Stomach (tissue), 19 donors: ENCODE measurements at places on chromosomes 11 and 22. TPM values are rescaled to one million over a fixed set of nuclear protein-coding genes. Genes with fewer than 3 reads are reported as not detected.

The OR52H1 gene
- 1.3 TPM for total RNA-seq

The OR5B2 gene
- not detected for total RNA-seq

The DBX1 gene
- not detected for total RNA-seq

The DGCR6 gene
- total RNA-seq = 0.89 TPM

The SLC5A1 gene
- 13.8 TPM for total RNA-seq

The CHKB gene
- total RNA-seq = 31.9 TPM

The PARVA gene
- 69.8 TPM for total RNA-seq

The PDHX gene
- 45.9 TPM for total RNA-seq

The HINFP gene
- 37.9 TPM for total RNA-seq

The TIMP3 gene
- 111 TPM for total RNA-seq

The FGF4 gene
- total RNA-seq = not detected

- DNase-seq = no peak
These were observed 7.6 kb upstream of the AMPD3 start for GRCh38 chr11:10447445-10447844.

DNA sequence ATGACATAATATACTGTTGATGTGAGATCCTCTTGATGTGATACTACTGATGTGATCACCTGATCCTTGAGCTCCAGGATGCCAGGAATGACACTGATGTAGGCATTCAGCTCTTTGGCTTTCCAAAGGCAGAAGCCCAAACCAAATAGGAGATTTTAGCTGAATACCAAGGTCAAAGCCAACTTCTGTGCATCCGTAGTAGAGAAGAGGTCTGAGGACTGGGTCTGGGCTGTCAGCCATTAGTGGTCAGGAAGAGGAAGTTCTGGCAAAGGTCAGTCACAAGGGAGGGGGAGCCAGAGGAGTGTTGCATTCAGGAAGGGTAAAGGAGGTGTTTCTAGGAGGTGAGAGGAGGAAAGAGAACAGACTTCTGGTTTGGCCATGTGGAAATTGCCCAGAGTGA is 53.4 kb upstream of the PARVG start:
- no peak for DNase-seq

GRCh38 chr11:1921574-1922141 is 2.2 kb downstream of the TNNT3 start:
- DNase-seq = no peak

DNA sequence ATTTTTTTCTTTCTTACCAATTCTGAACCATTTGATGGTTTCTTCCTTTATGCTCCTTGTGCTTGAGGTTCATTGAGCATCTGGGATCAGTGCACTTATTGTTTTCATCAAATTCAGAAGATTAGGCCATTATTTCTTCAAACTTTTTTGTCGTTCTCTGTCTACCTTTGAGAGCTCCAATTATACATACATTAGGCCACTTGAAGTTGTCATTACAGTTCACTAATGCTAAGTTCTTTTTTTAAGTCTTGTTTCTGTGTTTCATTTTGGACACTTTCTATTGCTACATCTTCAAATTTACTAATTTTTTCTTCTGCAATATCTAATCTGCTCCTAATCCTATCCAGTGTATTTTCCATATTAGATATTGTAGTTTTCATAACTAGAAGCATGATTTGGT is 40.8 kb downstream of the CDPF1 start:
- DNase-seq = no peak

DNA sequence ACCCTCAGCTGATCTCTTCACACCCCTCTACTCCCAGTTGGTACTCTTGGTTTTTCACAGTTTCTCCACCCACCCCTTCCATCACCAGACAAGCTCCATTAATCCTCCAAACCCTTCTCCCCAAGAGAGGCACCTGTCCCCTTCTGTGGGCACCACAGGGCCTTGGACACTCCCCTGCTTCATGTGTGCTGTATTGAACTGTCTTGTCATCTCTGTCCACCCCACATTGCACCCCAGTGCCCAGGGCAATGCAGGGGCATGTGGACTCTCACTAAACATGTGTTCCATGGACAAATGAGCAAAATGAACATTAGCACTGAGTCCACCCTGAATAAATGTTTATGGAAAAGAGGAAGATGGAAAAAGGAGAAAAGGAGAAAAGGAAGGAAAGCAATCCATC is 181.4 kb downstream of the BCR start:
- DNase-seq = no peak

DNA sequence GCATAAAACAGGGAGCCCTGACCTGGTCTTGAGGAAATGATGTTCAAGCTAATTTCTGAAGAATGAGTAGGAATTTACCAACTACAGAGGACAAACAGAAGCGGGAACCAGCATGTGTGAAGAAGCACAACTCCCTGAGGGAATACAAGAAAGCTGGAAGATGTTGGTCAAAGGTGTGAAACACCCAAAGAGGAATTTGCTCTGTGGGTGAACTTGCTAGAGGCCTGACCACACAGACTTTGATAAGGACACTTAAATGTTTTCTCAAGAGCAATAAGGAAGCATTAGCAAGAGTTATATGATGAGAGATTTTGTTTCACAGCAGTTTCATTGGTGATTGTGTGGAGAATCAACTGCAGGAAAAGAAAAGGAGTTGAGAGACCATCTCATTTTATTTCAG is 17.6 kb downstream of the SLC5A12 start:
- no peak for DNase-seq

DNA sequence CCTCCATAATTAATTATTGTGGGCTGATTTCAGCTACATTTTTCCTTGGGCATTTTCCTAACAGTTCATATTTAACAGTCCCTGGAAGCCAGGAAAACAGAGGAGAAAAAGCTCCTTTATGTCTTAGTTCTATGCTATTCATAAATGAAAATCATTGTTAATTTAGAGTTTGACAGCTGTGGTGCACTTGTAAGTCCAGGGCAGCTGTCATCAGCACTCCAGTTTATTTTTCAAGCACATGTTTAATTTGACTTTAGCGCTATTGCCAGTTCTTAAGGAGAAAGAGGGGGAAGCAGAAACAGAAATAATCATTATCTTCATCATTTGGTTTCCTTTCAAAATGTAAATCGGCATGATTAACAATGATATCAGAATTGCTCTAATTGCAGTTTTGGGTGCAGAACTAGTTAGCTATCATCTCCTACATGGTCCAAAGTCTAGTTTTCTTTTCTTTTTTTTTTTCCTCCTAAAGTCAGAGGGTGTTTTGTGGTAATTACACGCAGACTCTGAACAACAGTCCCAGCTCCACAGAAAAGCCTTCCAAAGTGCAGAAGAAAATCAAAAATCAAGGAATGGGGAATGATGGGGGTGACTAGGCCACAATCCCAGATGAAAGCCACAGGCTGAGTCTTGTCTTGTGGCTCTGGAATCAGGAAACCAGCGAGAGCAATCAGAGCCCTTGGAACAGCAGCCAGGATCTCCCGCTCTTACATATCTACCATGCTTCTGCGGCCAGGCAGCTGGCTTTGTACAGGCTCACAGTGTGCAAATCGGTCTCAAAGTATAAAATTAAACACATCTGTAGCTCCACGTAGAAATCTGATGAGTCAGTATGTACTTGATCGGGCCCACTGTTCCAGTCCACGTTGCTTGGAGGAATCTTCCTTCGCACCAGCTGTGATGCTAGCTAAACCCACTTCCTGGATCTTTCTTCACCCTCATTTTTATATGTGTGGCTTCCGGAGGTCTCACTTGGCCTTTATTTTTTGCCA is 91.9 kb downstream of the SPON1 start:
- DNase-seq = no peak

- no peak for DNase-seq
These were observed 1415.2 kb downstream of the TBC1D22A start for GRCh38 chr22:48177631-48178030.

- no peak for DNase-seq
These were observed 21.8 kb downstream of the MCAM start for GRCh38 chr11:119295178-119295577.

- peak; percentile 96 for DNase-seq
These were observed 6.4 kb downstream of the SNU13 start for GRCh38 chr22:41682033-41682807.

DNA sequence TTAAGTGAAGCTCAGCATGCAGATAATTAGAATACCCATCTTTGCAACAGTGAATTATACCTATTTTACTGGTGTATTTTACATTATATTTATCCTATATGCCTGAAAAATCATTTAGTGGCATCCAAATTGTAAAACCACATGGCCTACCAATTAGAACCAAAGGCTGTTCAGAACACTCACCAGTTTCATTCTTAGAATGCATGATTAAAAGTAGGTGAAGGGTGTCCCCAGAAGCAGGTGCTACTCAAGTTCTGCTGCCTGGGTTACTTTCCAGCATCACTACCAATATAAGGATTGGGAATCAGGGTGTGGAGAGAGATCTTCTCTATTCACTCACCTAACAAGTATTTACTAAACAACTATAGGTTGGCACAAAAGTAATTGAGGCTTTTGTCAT is 103.3 kb downstream of the SGSM3 start:
- no peak for DNase-seq

DNA sequence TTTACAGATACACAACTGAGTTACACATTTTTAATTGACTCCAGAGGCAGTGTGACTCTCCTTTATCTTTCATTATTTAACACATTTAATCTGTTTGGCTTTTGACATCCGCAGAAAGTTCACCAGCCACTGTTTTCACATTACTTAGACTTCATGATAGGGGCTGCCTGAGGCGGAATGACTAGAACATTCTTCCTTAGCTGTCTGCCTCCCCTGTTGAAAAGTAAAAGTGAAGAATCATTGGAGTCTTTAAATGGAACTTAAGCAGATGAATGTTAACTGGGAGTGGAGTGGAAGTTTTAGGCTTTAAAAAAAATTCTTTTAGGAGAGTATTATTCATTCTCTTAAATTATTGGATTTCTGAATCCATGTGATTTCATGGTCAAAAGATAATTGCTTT is 229.2 kb upstream of the MTNR1B start:
- no peak for DNase-seq

DNA sequence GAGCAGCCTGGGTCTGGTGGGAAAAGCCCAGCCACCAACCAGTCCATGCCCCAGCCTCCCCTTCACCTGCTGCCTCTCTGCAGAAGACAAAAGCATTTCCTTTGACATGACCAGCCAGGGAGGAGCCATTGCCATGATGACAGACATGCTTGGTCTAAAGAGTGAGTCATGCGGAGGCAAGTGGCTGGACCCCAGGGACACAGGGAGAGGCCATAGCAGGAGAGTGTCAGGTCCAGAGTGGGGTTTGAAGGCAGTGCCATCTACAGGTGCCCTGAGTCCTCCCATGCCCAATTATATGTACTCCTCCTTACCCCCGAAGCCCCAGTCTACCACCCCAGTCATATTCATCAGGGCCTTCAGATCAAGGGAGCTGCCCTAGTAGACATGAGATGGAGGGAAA is 67.4 kb downstream of the SCN3B start:
- no peak for DNase-seq

- peak; percentile 78 for DNase-seq
These were observed 1.4 kb downstream of the CDKN1C start for GRCh38 chr11:2883979-2884815.

DNA sequence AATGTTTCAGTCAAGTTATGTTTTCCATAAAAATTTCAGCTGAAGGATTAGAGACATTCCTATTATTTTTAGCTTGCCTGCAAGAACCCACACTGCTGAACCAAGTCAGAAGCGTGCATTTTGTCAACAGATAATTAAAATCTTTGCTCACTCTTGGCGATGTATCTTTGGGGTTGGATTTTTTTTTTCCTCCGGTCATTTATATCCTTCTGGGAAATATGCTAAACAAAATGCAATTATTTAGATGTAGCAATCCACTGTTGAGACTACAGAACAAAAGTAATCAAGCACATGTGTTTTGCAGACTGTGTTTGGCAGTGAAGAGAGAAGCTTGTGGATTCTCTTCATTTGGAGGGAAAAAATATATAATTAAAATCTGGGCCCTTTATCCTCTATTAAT is 15.3 kb upstream of the NELL1 start:
- DNase-seq = peak; percentile 51

DNA sequence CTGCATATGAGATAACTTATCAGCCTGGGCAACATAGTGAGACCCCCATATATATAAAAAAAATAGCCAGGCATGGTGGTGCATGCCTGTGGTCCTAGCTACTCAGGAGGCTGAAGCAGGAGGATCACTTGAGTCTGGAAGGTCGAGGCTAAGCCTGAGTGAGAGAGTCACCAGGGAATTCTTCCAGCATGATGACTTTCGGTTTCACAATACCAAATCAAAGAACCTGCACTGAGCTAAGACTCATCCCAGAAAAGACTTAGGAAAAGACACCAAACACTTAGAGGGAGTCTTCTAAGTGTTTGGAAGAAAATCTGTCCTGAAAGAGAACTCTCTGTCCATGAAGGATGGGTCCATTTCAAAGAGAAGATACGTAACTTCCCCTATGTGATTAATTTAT is 12.7 kb downstream of the STK33 start:
- no peak for DNase-seq

- no peak for DNase-seq
These were observed 20.6 kb upstream of the MS4A7 start for GRCh38 chr11:60357771-60358170.

GRCh38 chr11:134001088-134001487 is 44.3 kb upstream of the IGSF9B start:
- no peak for DNase-seq

DNA sequence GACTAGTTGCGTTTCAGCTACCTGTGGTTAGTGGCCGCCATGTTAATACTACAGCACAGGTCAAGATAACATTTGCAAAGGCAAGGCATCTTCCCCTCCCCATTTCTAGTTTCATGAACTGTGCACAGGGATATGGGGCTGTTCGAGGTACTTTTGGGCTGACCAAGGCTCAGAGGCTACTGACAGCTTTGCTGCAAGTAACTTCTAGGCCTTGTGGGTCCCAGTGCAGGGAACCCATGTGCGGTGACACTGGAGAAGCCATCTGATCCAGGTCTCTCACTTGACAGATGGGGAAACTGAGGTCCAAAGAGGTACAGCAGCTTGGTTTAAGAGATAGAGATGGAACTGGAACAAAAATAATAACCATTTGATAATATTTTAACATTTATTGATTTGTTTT is 13.6 kb downstream of the TIMP3 start:
- no peak for DNase-seq

DNA sequence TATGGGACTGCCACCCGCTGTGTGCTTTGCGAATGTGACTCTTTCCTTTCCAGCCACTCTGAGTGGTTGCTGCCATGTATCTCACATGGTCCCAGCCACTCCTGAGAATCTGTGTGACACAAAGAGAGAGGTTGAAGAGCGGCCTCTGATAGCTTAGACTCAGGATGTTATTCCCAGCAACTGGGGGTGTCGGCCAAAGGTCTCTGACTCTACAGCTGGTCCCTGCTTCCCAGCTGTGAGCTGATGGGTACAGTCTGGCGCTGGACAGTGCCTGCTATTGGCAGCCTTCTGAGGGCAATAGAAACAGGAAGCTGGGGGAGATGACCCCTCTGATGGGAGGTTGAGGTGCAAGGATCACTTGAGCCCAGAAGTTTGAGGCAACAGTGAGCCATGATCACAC is 105.1 kb downstream of the RRAS2 start:
- DNase-seq = no peak

GRCh38 chr11:44791316-44791925 is 64.7 kb downstream of the TSPAN18 start:
- DNase-seq = no peak

GRCh38 chr22:33213383-33214075 is 155.3 kb upstream of the SYN3 start:
- no peak for DNase-seq
